ENCODE measurements at places on chromosomes 7 and 10.
A peak's percentile ranks its signal among the peaks of the same experiment; 100 is the strongest.

DNA sequence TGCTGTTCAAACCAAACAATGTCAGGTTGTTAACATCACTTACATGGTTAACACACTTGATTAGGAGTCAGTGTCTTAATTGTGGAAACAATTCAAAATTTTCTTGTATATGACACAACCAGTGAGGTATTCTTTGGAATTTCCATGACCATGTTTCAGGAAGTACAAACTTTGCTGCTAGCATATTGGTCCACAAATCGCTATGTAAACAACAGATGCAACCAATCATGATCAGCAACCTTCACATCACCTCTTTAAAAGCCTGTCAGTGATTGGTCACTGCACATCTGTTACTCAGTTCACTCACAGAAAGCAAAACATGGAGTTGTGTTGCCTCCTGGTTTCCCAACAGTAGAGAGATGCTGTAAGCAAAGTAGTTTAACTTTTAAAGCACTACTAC, 108.9 kb upstream of the FAM3C start:
- H3K4me3 ChIP-seq = no peak overlapping the region
- H3K27ac ChIP-seq = no peak overlapping the region
- peaks cover 8% of the 10 kb centered on the region for H3K27me3 ChIP-seq

GRCh38 chr10:48389272-48389671, 82.8 kb downstream of the MAPK8 start:
- H3K4me1 ChIP-seq = peaks cover 35% of the 10 kb centered on the region
- no peaks in the 10 kb centered on the region for H3K27me3 ChIP-seq
- no peak for DNase-seq

DNA sequence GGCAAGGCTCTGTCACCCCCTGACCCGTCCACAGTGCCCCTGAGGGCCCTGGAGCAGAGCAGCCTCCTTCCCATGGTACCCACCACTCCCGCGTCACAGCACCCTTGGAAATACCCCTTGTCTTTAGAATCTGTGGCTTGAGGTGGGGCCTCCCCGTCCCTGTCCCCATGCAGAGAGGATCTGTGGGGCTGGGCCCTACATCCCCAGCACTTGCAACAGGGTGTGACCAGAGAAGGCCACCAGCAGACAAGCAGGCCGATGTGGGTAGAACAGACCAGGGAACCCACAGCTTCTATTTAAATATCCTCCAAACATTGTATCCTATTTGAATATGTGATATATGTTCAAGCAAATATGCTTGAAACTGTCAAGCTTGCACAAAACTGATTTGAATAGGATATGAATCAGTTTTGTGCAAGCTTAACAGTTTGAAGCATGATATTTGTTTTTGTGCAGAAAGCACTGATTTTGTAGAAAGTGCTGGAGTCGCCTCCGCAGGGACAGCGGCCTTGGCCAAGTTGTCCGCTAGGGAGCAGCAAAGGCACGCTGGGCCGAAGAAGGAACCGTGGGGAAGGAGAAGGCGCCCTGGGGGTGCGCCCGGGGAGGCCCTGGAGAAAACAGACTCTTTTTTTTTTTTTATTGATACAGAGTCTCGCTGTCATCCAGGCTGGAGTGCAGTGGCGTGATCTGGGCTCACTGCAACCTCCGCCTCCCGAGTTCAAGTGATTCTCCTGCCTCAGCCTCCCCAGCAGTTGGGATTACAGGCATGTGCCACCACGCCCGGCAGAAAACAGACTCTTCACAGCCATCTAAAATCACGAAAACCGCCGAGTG, 2.2 kb downstream of the CFAP46 start:
- DNase-seq = no peak
- H3K27ac ChIP-seq = no peak overlapping the region
- peak overlapping the region; percentile 9 for H3K4me3 ChIP-seq
- H3K36me3 ChIP-seq = no peaks in the 10 kb centered on the region
- H3K27me3 ChIP-seq = peaks cover 23% of the 10 kb centered on the region
- peaks cover 3% of the 10 kb centered on the region for H3K4me1 ChIP-seq

DNA sequence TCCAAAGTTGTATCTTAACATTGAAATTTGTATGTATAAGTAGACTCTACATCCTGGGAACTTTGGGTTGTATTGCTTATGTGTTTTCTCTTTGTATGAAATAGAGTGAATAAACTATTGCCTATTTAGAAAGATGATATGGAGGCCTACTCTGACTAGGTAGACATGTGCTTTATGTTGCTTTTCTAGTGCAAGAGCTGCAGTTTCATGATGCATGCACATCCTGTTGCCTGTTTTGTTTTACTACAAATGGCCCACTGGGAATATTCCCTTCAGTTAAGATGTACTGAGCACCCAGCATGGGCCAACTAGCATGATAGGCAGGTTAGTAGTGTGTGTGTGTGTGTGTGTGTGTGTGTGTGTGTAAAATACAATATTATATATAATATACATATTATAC, 282.1 kb upstream of the LRGUK start:
- peaks cover 20% of the 10 kb centered on the region for H3K4me1 ChIP-seq
- peaks cover 18% of the 10 kb centered on the region for H3K36me3 ChIP-seq
- DNase-seq = no peak

GRCh38 chr7:149566103-149566502, 68.5 kb upstream of the ZNF746 start:
- no peak for DNase-seq
- peaks cover 25% of the 10 kb centered on the region for H3K36me3 ChIP-seq
- no peak overlapping the region for H3K4me3 ChIP-seq
- H3K27me3 ChIP-seq = no peaks in the 10 kb centered on the region
- peaks cover 36% of the 10 kb centered on the region for H3K4me1 ChIP-seq

DNA sequence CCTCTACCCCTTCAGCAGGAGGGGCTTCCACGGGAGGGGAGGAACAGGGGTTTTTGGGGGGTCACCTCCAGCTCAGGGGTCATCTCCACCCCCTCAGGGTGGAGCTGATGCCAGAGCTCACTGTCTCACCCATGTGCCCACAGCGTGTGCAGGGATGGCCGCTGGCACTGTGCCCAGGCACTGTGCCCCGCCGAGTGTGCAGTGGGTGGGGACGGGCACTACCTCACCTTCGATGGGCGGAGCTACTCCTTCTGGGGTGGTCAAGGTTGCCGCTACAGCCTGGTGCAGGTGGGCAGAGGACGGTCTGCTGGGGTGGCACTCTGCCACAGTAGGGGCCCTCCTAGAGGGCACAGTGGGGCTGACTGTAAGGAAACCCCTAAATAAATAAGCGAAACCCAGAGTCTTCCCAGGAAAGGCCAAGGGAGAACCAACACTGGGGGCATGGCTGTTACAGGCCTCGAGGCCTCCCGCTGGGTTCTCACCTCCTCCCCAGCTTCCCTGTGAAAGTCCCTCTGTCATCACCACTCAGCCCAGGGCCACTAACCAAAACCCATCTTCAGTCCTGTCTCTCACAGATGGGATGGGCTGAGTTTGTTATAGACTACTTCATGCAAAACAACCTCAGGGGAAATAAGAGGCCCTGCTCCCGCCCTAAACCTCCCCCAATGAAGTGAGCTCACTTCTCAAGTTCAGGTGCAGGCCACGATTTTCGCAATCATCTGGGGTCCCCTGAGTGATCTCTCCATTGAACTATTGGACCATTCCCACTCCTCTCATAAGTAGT, 7.4 kb upstream of the ZNF467 start:
- DNase-seq = no peak
- H3K4me1 ChIP-seq = no peaks in the 10 kb centered on the region
- no peak overlapping the region for H3K4me3 ChIP-seq
- no peak overlapping the region for H3K27ac ChIP-seq
- no peaks in the 10 kb centered on the region for H3K36me3 ChIP-seq
- no peaks in the 10 kb centered on the region for H3K27me3 ChIP-seq

DNA sequence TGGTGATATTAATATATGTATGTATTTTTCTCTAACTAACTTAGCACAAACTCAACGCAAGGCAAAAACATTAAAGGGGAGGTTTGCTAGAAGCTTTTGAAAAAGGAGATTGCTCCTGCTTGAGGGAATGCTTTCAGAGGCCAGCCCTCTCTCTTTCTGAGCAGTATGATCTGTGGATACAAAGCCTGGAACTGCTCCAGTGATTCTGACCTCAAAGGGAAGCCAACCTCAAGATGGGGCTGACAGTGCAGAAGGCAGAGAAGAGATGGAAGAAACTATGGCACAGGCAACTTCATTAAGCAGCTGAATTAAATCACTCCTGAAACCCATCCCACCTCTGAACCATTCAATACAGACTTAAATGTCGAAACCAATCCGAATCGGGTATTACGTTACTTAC, 102.4 kb downstream of the USP6NL start:
- no peak for DNase-seq
- no peaks in the 10 kb centered on the region for H3K36me3 ChIP-seq
- H3K4me3 ChIP-seq = no peak overlapping the region
- H3K4me1 ChIP-seq = no peaks in the 10 kb centered on the region

GRCh38 chr7:6221340-6222319, 50.8 kb downstream of the CYTH3 start:
- H3K27me3 ChIP-seq = no peaks in the 10 kb centered on the region
- DNase-seq = no peak
- peaks cover 3% of the 10 kb centered on the region for H3K4me1 ChIP-seq
- H3K27ac ChIP-seq = peak overlapping the region; percentile 84
- H3K36me3 ChIP-seq = no peaks in the 10 kb centered on the region

DNA sequence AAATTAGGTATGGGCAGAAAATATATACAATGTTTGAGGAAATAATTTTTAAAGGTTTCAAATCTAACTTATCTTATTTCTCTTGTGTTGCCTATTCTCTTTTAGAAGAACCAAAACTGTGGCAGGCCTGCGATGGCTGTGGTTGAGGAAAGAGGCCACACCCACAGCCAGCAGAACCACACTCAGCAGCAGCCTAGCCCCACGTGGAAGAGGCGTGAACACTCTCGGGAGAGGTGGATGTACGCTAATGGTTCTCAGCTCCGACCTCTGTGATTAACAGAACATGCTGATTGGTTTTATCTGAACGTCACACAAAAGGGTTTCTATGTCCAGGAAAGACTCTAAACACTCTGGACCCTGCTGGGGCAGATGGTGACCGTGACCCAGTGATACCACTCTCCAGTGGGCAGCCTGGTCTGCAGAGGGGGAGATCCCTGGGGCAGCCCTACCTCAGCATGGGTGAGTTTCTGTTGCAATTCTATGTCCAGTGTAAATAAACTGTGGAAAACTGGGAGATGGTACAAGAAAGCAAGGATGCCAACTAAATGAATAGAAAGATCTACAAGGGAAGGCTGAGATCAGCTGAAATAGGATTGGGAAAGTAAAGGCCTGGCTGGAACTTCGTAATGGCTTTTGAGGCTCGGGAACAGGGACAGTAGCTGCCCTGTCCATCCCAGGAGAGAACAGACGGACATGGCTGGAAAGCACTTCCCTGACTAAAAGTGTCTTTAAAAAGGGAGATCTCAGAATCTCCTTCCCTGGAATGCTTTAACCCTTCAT, 26.6 kb downstream of the DIP2C start:
- H3K27me3 ChIP-seq = peaks cover 23% of the 10 kb centered on the region
- no peak overlapping the region for H3K4me3 ChIP-seq
- no peaks in the 10 kb centered on the region for H3K36me3 ChIP-seq
- no peak for DNase-seq
- no peak overlapping the region for H3K27ac ChIP-seq

DNA sequence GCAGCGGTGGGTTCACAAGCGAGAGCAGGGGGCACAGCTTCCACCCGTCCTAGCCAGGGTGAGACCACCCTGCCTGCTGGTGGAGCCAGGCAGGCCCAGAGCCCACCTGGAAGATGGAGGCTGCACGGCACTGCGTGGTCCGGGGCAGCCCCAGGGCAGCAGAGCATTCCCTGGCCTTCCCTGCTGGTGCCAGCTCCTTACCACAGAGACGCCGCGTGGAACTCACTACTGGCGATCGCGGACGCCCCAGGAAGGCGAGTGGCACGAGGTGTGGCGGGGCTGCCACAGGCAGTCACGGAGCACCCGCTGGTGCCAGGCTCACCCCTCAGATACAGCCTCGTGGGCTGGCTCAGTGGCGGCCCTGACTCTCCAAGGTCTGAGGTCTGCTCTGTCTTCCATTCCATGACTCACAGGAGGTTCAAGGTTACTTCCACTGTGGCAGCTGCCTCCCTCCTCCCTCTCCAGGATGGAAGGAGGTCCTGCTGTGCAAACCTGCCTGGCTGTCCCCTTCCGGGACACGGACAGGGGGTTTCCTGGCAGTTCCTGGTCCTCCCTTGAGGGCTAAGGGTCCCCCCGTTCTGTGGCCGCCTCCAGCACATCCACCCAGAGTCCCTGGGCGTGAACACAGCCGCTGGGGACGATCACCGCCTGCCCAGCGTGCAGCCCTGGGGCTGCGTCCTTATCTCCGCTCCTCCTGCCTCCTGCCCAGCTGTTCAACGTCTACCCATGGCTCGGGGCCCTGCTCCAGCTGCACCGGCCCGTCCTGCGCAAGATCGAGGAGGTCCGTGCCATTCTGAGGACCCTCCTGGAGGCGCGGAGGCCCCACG, 3.1 kb downstream of the CYP2W1 start:
- H3K27ac ChIP-seq = no peak overlapping the region
- no peaks in the 10 kb centered on the region for H3K4me1 ChIP-seq
- no peak overlapping the region for H3K4me3 ChIP-seq
- peaks cover 12% of the 10 kb centered on the region for H3K27me3 ChIP-seq
- no peak for DNase-seq

- H3K4me1 ChIP-seq = peaks cover 12% of the 10 kb centered on the region
- no peak for DNase-seq
- no peaks in the 10 kb centered on the region for H3K36me3 ChIP-seq
- H3K27me3 ChIP-seq = no peaks in the 10 kb centered on the region
- peak overlapping the region; percentile 98 for H3K27ac ChIP-seq
These were observed 26.2 kb downstream of the ADK start for GRCh38 chr10:74177140-74177677.

DNA sequence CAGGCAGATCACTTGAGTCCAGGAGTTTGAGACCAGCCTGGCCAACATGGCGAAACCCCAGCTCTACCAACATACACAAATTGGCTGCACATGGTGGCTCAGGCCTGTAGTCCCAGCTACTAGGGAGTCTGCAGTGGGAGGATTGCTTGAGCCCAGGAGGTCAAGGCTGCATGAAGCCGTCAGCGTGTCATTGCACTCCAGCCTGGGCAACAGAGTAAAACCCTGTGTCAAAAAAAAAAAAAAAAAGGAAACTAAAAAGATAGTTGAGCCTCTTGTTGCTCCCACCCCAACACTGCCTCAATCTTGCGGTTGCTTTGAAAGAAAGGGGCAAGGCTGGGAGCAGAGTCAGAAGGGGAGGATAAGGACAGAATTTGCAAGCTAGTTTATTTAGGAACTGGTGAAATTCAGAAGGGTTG, 69.9 kb downstream of the SYPL1 start:
- DNase-seq = no peak
- H3K4me1 ChIP-seq = peaks cover 49% of the 10 kb centered on the region
- peaks cover 5% of the 10 kb centered on the region for H3K27me3 ChIP-seq
- peak overlapping the region; percentile 80 for H3K4me3 ChIP-seq

DNA sequence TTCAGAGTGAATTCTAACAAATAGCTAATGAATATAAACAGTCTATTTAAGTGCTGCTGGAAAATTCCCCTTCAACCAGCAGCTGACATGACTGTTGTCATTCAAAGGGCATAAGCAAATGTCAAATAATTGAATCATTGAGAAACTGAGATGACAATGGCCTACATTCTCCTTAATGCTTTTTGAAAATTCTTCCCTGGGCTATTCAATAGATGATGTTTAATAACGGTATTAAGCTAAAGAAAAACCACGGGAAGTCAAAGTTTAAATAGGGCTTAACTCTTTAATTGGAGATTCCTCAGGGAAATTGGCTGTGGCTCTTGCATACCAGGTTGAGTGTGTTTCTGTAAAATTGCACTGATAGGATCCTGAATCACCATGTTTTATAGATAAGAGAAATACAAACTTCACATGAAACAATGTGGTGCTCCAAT, 77.0 kb downstream of the ARL4A start:
- no peaks in the 10 kb centered on the region for H3K4me1 ChIP-seq
- H3K27ac ChIP-seq = no peak overlapping the region
- peaks cover 13% of the 10 kb centered on the region for H3K36me3 ChIP-seq
- no peak for DNase-seq
- no peak overlapping the region for H3K4me3 ChIP-seq
